Brain (organoid and tissue), 16 donors: ENCODE measurements at places on chromosomes 3 and 15.

DNA sequence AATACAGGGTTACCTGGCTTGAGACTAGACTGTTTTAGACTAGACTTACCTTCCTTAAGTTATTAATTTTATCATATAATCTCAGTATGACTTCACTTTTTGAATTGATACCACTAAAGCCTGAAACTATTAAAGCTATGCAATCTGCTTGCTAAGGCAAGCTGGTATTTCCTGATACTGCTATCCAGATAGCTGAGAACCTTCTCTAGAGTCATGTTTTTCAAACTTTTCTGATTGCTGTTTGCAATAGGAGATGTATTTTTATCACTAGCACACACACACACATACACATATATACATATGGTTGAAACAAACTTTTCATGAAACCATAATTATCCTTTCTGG lies 9.3 kb upstream of the MAGI1 start:
- DNase-seq = no peak

- DNase-seq = no peak
Observed at GRCh38 chr3:122076491-122077292, 21.5 kb downstream of the CD86 start.

DNA sequence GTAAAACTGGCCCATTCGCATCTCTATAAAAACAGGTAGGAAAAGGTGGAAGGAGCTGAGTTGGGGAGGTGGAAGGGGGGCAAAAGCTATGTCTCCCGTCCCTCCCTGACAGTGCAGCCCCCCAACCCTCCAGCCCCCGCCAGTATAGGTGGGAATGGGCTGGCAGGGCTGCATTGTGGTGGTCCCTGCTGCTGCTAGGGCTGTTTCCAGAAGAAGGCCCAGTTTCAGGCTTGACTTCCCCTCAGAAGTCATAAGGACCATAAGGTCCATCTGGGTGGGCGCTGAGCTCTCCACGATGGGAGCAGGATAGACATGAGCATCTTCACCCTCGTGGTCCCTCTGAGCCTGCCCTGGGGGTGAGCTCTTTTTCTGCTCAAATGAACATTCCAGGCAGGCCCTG lies 44.2 kb downstream of the APBA2 start:
- DNase-seq = no peak

DNA sequence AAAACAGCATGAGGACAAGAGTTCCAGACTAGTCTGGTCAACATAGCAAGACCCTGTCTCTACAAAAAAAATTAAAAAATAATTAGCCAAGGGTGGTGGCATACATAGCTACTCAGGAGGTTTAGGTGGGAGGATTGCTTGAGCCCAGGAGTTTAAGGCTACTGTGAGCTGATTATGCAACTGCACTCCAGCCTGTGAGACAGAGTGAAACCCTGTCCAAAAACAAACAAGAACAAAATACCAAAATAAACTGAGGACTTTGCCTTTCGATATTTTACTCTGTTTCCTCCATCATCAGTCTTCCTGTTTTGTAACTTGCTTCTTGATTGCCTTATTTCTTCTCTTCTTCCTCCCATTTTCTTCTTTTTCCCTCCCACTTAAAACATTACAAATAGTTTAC lies 504.4 kb downstream of the ROBO1 start:
- DNase-seq = no peak

DNA sequence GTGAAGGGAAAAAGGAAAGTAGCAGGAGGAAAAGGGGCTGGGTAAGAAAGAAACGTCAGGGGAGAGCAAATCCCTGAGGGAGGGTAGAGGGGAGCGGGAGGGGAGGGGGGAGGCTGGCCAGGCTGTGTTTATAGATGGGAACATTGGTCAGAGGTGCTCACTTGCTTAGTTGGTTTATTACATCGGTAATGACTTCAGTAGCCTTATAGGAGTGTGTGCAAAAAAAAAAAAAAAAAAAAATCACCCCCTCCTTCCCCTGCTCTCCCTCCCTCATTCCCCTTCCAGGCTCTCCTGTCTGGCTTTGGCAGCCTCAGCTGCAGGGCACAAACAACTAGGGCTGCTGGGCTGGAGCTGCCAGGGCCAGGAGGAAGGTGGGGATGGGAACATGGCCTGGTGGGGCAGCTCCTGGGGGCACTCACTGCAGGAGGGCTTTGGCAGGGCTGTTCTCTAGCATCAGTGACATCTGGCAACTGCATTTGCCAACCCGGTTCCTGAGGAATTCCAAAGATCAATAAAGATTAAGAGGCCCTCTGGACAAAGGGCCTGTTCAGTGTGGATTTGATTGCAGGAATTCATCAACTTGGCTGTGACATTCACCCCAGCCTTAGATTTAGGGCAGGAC lies 334.5 kb upstream of the FRG2C start:
- peak; percentile 26 for DNase-seq

DNA sequence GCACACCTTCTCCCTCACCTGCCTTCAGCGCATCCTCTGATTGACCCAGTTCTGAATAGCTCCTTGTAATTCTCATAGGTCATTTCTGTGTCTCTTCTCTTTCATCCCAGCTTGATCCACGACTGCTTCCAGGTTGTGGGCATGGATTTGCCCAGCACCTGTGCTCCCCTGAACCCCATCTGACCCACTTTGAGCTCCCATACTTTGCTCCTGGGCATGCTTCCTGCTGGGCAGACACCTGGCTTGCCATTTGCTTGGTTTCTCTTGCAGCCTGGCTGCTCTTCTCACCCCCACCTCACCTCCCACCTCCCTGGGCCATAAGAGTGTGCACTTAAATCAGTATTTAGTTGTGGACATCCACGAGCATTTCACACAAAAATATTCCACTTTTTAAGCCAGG lies 635.5 kb downstream of the TBL1XR1 start:
- DNase-seq = no peak

DNA sequence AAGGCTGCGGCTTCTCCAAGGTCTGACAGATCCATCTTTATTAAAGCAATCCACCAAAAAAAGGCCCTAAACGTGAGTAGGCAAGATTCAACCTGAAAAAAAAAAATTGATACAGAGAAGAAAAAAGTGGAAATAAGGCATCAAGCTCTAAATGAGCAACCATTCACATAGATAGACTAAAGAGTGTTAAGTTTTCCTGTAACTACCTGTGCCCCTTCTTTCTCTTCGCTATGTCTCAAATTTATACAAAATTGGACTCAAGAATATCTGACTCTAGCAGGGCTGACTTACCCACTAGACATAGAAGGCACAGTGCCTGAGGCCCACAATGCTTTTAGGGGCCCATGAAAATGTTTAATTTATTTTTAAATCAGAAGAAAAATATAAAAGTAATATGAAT lies at the start of gene MYH15:
Gene MYH15, minus strand, starts transcription at position 101 of the 400 bp plus-strand sequence. Its CDS starts 66 bp downstream, at position 35.
- DNase-seq = no peak

DNA sequence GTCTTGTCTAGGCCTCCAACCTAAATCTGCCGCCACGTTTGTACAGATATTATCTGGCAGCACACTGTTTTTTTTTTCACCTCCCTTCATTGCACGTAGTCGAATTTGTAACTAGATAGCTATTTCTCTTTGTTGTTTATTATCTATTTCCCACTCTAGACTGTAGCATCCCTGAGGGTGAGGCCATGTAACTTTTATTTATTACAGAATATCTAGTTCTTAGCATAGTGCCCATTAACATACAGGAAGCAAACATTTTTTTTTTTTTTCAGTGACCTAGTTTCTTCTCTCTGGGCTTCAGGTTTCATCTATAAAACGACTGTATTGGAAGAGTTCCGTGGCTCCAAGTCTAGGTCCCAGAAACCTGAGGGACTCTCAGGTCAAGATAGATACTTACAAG lies 354.3 kb downstream of the FGF12 start:
- no peak for DNase-seq

DNA sequence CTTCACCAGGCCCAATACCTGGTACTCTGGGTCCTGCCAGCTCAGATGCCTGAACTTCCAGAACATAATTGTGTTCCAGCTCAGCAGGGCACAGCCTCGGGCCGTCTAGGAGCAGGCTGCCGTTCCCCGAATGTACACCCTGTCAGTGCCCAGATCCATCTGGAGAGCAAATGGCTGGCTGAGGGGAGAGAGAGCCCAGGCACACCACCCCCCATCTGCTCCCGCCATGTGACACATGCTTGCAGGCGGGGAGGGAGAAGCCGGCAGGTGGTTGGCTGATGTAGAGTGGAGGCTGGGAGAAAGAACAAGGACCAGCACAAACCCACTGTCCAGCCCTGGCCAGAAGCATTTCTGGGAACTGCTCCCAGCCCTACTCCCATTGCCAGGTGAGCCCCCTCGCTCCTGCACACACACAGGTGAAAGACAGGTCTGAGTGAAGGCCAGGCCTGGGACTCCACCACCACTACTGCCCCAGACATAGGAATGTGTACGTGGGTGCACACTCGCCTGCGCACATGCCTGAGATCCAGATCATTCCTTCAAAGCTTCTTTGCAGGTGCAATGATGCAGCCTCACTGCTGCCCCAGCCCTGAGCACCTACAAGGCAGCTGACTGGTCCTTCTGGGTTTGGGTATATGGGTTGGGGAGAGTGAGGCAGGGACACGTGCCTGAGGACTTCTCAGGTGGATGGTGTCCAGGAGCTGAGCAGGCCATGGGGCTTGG lies 53.5 kb downstream of the SEMA5B start:
- peak; percentile 97 for DNase-seq

GRCh38 chr3:108554913-108555571 lies 34.2 kb downstream of the CIP2A start:
- DNase-seq = no peak

- DNase-seq = no peak
Observed at GRCh38 chr3:107468782-107469181, 54.0 kb upstream of the BBX start.

DNA sequence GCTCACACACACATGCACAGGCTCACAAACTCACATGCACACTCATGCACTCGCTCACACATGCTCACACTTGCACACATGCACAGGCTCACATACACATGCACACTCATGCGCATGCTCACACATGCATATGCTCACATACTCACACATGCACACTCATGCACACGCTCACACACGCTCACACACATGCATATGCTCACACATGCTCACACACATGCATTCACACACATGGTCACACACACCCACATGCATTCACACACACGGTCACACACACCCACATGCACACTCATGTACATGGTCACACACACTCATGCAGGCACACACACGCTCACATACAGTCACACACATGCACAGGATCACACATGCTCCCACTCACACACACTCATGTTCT lies 132.8 kb upstream of the SMAD3 start:
- no peak for DNase-seq

- DNase-seq = no peak
Observed at GRCh38 chr3:136136454-136136853, 59.7 kb downstream of the MSL2 start.

DNA sequence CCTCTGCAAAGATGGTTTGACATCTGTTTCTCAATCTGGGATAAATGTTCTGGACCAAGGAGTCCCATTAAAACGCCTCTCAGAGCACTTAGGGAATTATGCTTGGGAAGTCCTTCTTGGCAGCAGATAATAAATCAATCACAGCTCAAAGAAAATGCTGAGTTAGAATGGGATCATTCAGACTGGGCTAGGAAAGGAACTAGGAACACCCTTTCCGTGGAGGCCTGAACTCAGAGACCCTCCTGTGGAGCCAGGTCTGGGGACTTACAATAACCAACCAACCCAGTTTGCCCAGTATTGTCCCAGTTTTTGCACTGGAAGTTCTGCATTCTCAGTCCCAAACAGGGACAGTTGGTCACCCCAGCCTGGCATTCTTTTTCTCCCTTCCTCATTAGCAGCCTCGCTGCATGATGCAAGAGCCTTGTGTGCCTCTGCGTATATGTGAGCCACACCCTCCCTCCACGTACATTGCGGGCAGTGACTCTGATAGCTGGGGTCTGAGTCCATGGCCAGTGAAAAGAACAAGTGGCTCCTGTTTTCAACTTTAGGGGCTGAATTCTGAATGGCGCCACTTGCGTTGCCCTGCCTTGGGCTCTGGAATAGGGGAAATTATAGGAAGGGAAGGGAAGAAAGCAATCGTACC lies 88.7 kb downstream of the SEMA5B start:
- DNase-seq = no peak

DNA sequence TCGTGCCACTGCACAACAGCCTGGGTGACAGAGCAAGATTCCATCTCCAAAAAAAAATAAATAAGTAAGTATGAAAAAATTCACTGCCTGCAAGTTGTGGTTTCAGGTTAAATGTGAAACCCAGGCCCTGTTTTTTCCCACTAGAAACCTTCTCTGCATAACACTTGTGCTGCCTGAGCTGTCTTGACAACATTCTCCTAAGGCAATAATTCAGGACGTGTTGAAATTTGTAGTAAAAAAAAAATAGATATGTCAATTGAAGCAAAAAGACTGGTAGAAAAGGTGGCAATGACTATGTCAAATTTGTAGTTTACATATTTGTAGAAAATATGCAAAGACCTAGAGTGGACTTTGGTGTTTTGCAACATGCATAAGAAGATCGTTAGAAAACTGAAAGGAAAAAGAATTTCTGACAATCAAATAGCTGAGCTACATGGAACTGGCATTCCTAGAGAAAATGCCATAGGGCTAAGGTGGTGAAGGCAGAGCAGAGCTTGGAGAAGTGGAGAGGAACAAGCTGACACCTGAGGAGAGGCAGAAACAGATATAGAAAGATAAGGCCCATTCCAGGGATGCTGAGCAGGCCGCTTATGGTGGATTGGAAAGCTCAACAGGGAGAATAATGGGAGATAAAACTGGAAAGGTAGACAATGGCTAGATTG lies 150.2 kb downstream of the PLCH1 start:
- DNase-seq = no peak

DNA sequence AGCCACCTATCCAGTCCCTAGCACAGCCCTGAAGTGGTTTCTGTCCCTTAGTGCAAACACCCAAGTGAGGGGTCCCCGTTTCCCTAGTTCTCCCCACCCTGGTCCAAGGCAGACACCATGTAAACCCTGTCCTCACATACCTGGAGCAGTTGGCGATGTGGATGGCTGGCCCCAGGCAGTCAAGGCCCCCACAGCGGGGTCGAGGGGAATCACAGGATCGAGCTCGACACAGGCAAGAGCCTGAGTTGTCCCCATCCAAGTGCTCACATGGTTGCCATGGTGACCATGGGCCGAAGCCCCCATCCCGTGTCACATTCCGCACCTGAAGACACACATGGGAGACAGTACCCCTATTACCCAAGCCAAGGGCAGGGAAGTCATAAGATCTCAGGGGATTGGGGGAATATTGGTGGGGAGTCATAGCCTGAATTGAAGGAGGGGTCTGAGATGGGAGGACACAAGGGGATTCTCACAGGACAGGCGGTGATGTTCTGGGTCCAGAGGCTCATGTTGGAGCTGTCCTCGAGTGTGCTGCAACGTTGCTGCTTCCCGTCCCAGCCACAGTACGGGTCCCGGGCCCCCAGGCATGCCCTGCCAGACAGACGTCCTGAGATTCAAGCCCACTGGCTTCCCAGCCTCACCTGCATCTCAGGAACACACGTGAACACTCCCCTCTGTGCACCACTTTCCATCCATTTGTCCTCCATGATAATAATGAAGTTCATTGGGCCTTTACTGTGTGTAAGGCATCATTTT lies 112.1 kb downstream of the SEMA5B start:
- no peak for DNase-seq

DNA sequence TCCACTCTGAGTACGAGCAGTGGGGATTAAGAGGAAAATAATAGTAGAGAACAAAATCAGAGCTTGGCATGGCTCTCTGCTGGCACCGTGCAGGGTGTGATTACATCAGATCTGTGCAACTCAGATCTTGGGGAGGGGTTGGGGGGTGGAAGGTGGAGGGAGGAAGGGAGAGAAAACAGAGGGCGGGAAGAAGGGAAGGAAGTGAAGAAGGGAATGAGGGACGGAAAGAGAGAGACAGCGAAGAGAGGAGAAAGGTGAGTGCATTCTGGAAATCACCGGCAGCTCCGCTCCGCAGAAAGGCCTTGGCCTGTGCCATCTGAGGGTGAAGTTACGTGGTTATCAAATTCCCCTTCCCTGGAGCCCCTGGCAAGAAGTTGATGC lies 31.0 kb upstream of the ADAMTS17 start:
- no peak for DNase-seq

- no peak for DNase-seq
Observed at GRCh38 chr3:62208385-62208784, 165.0 kb downstream of the FEZF2 start.
